ENCODE measurements at places on chromosomes 7 and 10. TPM values are rescaled to one million over a fixed set of nuclear protein-coding genes. Genes with fewer than 3 reads are reported as not detected.
A peak's percentile ranks its signal among the peaks of the same experiment; 100 is the strongest.

Gene BUD31
- total RNA-seq, result 144 TPM

DNA sequence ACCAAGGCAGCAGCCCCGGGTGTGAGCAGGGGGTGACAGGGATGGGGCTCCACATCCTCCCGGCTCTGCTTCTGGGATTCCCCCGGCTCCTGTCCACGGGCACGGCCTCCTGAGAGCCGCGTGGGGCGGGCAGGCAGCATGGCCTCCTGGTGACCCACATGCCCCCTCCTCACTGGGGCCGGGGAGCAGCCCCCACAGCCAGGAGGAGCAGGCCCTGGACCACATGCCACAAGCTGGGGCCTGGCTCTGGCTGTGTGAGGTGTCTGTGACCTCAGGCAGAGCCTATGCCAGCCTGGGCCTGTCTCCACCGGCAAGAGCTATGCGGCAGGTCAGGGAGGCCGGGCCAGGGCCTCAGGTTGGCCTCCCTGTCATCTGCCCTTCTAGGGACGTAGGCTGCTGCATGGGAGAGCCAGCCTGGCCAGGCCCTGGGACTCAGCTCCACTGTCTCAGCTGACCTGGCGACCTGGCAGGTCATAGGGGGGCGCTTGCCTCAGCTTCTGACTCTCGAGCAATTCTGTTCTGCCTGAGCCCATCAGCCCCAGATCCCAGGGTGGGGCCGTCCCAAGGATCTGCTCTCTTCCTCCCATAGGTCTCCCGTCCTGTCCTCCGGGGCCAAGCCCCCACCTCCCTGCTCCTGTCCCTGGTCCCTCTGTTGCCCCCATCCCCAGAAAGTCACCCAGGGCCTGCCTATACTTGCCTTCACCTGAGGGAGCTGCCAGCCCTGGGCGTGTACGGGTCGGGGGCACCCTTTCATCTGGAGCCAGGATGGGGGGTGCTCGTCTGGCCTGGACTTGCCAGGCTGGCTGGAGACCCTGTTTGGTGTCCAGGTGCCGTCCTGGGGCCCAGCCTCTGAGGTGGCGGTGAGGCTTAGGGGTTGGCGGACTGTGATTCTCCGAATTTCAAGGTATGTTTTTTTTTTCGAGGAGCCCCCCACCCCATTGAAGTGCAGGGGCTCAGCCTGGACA lies 3.9 kb upstream of the TMEM184A start:
- DNase-seq, result no peak

Gene PLAC9
- total RNA-seq, result 2.0 TPM

GRCh38 chr10:46217752-46218453 lies 68.9 kb upstream of the ANTXRL start:
- no peak for DNase-seq

DNA sequence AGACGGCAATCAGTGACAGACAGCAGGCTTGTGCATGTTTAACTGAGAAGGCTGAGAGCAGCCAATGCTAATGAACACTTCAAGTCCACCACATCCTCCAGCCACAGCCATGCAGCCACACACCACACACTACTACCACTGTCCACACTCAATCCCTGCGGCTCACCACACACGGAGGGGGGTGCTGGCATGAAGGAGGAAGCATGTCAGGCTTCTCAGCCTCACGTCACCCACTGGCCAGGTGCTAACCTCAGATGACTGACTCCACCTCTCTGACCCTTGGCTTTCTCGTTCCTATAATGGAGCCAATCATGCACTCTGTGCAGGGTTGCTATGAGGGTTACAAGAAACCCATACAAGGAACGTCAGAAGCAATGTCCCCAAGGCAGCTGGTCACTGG lies 165.4 kb upstream of the RNF32 start:
- no peak for DNase-seq

Gene ST8SIA6
- total RNA-seq, result not detected

DNA sequence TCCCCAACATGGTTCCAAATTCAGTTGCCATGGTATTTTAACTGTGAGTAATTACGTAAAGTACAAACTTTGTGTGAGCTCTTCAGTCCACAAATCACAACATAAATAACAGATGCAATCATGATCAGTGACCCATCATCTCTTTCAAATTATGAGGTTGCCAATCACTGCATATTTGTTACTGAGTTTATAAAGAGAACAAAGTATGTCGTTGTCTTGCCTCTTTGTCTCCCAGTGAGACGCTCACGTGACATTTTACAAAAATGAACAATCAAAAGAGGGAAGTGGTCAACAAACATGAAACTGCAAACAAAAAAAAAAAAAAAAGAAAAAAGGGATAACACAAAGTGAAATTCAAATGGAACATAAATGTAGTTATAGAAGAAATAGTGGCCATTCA lies 122.7 kb upstream of the PDSS1 start:
- DNase-seq, result no peak

DNA sequence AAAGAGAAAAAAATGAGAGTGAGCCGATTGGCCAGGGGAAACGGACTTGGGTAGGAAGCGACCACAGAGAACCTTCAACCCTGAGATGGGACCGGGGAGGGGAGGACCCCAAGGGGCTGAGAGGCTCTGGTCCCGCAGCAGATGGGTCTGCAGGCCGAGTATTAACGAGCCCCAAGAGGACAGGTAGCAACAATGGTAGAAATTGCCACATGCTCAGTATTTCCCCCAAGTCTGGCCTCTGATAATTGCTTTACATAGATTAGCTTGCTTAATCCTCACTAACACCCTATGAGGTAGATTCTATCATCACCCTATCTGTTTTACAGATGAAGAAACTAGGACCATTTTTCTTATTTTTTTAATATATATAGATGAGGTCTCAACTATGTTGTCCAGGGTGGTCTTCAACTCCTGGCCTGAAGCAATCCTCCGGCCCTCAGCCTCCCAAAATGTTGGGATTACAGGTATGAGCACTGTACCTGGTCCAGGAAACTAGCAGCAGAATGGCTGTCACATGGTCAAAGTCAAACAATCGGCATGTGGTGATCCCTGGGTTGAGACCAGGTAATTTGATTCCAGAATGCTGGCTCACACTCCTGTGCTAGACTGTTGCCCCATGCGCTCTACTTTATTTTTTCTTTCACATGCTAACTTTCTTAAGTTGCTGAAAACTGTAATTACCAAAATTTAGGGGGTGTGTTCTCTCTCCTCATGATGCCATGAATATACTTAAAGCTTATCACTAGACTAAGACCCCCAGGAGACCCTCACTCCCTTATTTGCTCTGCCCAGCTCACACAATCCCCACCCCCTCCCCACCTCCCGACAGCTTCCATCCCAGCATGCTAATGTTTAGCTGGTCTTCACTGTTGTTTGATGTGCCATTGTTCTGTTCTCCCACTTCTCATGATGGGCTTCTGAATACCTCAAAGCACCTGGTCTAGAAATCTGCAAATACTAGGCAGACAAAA lies 67.9 kb upstream of the AFAP1L2 start:
- peak; percentile 59 for DNase-seq

GRCh38 chr7:691361-692045 lies 35.0 kb upstream of the DNAAF5 start:
- no peak for DNase-seq

GRCh38 chr7:74262639-74263398 lies 8.6 kb upstream of the RFC2 start:
- DNase-seq, result no peak

DNA sequence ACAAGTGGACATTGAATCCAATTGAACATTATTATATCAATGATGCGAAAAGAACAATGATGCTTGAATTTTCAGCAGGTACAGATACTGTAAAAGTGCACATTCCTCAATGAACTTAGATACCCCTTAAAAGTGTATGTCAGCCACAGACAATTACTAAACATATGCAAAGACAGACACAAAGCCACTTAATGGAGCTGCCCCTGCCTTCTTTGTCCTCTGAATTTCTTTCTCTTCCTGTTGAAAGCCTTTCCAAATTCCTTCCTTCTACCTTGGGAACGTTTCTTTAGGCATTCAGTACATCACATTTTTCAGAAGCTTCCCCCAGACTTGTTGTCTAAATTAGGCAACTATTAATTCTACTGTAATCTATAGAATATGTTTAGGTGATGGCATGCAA lies 706.8 kb upstream of the MBL2 start:
- no peak for DNase-seq

DNA sequence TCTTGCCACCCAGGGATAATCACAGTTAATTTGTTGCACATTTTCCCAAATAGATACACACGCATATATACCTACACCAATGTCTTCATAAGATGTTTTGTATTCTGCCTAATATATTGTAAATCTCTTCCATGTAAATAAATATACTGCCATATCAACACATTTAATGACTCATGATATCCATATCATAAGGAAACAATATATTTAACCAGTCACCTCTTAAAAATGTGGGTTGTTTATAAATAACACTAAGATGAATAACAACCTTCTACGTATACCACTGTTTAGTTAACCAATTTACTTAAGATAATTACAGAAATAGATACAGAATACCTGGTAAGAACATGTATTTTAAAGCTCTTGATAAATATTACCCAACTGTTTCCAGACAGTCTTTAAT lies 38.2 kb downstream of the ELAPOR2 start:
- peak; percentile 32 for DNase-seq

DNA sequence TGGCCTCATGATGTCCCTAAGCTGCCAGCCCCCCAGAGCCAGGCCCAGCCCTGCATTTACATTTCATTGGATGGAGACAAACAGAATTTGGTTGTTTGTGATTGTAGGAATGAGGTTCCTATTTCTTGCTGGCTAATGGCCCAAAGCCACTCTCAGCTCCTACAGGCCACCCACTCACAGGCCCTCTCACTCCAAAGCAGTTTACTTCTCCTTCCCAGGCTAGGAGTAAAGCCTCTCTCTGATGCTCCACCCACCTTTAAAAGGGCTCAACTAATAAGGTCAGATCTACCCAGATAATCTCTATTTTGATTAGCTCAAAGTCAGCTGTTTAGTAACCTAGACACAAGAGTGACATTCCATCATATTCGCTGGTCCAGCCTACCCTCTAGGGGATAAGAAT lies 11.2 kb upstream of the CUZD1 start:
- DNase-seq, result no peak

DNA sequence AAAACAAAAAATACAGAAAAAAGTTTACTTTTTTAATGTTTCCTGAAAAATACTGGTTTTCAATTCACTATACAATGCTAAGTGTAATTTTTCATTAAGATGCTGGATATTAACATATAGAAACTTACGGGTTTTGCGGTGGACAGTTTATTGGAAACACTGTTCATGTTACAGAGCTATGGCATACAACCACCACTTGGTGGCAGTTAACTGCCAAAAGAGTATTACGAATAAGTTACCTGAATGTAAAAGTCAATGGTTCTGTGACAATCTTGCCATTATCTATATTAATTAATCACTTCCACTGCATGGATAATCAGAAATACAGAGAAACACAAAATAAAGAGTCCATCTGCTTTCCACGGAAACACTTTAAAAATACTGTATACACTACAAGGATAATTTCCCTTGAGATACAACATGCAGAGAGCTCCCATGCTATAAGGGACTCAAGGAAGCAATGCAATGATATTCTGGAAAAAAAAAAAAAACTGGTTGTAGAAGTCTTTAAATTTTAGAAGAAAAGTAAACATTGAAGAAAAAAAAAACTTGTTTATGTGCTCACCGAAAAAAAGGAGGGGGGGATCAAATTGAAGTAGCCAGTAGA lies 97.0 kb downstream of the TPK1 start:
- peak; percentile 52 for DNase-seq

Gene PRLHR
- total RNA-seq, result not detected

Gene TSPAN33
- 23.7 TPM for total RNA-seq

DNA sequence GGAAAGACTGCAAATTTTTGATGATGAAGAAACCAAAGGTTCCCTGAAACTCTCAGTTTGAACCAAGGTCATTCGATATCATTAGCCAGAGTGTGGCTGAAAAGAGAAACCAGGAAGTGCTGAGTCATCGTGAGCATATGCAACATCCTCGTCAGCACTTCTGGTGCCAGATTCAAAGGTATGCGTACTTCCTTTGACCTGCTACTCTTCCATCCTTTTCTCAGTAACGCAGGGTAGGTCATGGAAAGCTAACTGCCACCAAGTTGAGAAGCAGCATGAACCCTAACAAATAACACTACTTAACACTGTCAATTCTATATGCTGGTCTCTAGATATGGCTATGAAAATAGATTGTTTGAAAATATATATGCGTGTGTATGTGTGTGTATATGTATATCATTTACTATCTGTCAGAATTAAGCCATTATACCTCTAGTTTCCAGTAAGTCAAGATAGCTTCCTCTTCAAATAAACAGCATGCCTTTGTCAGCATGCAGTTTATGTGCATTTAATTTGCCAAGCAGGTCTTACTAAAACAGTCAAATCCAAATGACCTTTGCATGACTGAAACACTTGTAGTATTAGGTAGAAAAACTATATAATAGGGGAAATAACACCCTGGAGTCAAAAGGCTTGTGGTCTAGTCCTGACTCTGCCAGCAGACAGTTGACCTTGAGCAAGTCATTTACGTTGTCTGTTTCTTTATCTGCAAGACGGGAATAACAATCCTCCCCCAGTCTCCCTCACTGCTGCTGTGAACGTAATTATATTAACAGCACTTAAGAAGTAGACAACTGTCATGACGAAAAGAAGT lies 26.4 kb downstream of the CDK6 start:
- DNase-seq, result peak; percentile 89

DNA sequence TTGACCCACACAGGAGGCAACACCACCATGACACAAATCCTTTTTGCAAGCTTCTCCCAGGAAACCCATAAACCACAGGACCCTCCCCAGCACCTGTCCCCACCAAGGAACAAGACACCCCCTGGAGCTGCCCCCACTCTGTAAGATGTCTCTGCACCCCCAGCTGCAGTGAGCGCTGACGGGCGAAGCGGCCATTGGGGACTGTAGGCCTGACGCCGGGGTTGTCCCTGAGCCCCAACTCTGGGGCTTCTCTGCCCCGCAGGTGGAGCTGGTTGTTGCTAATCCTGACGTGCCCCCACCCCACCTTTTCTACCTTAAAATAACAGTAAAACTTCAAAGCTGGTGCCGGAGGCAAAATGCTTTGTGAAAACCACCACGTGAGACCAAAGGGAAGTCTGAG lies 94.7 kb upstream of the PPP2R2D start:
- DNase-seq, result no peak

GRCh38 chr7:157692460-157693011 lies 355.7 kb downstream of the DNAJB6 start:
- DNase-seq, result no peak

Gene FGL2
- not detected for total RNA-seq

- no peak for DNase-seq
These were observed 336.0 kb downstream of the PLXNA4 start for GRCh38 chr7:132240262-132240661.

Gene CYP2C18
- not detected for total RNA-seq

- DNase-seq, result no peak
These were observed 67.9 kb downstream of the DAGLB start for GRCh38 chr7:6379886-6380285.

- DNase-seq, result peak; percentile 47
These were observed 6.6 kb downstream of the NPC1L1 start for GRCh38 chr7:44534501-44534900.

Gene PAPOLB
- total RNA-seq, result 0.40 TPM

DNA sequence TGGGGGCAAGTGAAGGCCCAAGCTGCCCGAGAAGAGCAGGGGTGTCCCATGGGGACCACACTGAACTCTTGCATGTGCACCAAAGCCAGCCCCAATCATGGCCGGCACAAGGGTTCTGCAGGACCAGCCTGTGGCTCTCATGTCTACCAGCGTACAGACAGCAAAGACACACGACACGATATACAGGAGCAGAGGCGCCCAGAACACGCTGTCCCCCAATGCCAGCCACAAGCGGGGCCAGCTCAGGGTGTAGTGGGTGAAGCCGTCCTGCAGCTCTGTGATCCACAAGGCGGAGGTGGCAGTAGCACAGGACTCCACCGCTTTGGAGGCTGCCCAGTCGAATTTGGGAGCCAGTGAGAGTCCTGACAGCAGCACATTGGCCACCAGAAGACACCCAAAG lies 108.9 kb upstream of the PDSS1 start:
- no peak for DNase-seq
